ENCODE measurements at places on chromosomes 5 and 9.

GRCh38 chr5:2658447-2658846, 93.0 kb downstream of the IRX2 start:
- no peaks in the 10 kb centered on the region for H3K36me3 ChIP-seq
- no peak for DNase-seq
- no peak overlapping the region for H3K27ac ChIP-seq
- H3K4me1 ChIP-seq, result no peaks in the 10 kb centered on the region
- no peak overlapping the region for H3K4me3 ChIP-seq
- no peaks in the 10 kb centered on the region for H3K27me3 ChIP-seq

DNA sequence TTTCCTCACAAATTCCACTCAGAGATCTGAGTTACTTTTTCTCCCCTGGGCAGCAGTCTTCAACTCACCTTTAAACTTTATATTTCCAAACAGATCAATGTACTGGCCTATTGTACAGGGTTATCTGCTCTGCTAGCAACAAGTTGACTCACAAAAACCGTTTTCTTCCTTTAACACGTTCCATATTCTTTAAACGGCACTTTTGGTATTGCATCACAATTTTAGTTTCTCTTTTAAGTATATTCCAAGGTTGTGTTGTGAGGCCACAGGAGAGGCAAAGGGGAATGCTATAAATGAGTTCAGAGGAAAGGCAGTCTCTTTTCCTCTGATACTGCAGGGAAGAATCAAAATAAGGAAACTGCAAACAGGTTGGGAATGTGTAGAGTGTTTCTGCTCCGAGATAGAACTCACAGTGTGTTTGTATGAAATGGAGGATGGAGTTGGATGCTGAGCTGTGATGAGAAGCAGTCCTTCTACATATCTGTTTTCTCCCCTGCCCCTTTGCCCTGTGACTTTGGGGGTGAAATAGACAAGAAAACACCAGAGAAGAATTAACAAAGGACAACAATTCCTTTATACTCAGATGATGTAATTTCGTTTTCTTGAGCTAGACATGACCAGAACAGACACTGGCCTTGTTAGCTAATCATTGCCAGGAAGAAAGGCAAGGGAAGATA, 9.9 kb upstream of the ALDOB start:
- no peaks in the 10 kb centered on the region for H3K4me1 ChIP-seq
- H3K4me3 ChIP-seq, result no peak overlapping the region
- H3K36me3 ChIP-seq, result no peaks in the 10 kb centered on the region

DNA sequence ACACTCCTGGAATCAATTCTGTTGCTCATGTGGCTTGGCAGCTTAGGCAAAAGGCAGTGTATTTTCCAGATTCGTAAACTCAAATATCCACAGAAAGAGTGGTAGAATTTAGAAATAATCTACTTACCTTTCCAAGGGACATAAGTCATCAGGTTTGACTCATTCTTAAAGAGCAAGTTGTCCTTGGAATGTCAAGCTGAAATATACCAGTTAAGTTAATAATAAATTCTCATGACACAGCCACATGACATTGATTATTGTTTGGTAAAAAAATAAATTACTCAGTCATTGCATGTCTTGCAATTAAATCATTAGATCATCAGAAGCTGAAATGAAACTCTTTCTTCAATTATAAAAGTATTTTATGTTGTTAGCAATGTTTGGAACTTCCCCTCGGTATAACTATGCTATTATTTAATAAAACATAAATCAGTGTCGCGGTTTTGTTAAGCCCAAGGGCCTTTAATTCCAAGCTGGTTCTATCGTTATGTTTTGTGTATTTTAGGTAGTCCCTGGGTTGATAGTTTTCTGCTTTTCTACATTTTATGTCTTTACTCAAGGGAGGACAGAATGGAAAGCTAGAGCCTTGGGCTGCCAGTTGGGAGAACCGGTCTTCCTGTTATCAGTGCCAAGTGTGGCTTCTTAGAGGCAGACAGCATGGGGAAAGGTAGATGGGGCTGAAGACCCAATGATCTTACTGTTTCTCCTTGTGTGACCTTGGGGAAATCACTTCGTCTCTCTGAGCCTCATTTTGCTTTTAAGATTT, 79.3 kb upstream of the PRLR start:
- H3K36me3 ChIP-seq, result no peaks in the 10 kb centered on the region
- H3K27me3 ChIP-seq, result no peaks in the 10 kb centered on the region
- no peak for DNase-seq

- no peaks in the 10 kb centered on the region for H3K27me3 ChIP-seq
- peaks cover 4% of the 10 kb centered on the region for H3K4me1 ChIP-seq
- no peaks in the 10 kb centered on the region for H3K36me3 ChIP-seq
- DNase-seq, result no peak
Measured at GRCh38 chr5:7995688-7996294, 126.8 kb downstream of the MTRR start.

- DNase-seq, result no peak
- no peak overlapping the region for H3K4me3 ChIP-seq
- no peaks in the 10 kb centered on the region for H3K4me1 ChIP-seq
- H3K27ac ChIP-seq, result no peak overlapping the region
- no peaks in the 10 kb centered on the region for H3K27me3 ChIP-seq
Measured at GRCh38 chr9:35002623-35003022, 13.1 kb downstream of the DNAJB5 start.

Measured in ovary (tissue), 10 donors.